NCI-H187 treated with DMSO at 0.1 percent for 48 hours (cell line): ENCODE measurements at places on chromosomes 16 and 17.

DNA sequence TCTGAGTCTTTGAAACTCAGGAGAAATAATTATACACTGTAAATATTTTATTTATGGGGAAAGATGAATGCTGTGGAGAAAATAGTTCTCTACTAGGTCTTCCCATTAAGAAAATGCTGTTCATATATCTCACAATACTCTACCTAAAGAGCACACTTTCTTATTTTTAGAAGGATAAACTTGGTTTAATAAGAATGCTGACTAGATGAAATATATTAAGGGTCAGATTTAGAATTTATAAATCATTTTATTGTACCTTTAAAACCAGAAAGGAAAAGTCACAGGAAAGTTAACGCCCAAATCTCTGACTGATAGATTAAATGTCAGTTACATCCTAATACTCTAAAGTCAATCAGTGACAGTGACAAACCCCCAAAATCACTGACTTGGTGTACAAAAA lies 48.7 kb downstream of the SLC6A4 start:
- no peak for DNase-seq

- no peak for DNase-seq
Measured at GRCh38 chr17:57750895-57751294, 5.8 kb upstream of the CCDC182 start.

DNA sequence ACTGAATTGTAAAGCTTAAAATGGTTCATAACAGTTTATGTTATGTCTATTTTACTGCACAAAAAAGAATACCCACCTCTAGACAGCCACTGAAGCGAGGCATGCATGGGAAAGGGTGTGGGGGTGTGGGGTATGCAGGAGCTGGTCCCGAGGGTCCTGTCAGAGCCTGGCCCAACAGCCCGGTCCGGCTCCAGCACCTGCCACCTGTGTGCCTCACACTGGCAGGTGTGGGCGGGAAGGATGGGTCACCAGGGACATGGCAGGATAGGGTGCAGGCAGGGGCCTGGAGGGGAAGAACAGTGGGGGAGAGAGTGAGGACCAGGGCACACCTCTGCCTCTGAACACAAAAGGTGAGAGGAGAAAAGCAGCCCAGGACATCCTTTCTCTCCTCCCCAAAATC lies 22.8 kb upstream of the RASD1 start:
- DNase-seq, result no peak

GRCh38 chr17:81049973-81050551 lies 15.1 kb downstream of the BAIAP2 start:
- DNase-seq, result no peak

DNA sequence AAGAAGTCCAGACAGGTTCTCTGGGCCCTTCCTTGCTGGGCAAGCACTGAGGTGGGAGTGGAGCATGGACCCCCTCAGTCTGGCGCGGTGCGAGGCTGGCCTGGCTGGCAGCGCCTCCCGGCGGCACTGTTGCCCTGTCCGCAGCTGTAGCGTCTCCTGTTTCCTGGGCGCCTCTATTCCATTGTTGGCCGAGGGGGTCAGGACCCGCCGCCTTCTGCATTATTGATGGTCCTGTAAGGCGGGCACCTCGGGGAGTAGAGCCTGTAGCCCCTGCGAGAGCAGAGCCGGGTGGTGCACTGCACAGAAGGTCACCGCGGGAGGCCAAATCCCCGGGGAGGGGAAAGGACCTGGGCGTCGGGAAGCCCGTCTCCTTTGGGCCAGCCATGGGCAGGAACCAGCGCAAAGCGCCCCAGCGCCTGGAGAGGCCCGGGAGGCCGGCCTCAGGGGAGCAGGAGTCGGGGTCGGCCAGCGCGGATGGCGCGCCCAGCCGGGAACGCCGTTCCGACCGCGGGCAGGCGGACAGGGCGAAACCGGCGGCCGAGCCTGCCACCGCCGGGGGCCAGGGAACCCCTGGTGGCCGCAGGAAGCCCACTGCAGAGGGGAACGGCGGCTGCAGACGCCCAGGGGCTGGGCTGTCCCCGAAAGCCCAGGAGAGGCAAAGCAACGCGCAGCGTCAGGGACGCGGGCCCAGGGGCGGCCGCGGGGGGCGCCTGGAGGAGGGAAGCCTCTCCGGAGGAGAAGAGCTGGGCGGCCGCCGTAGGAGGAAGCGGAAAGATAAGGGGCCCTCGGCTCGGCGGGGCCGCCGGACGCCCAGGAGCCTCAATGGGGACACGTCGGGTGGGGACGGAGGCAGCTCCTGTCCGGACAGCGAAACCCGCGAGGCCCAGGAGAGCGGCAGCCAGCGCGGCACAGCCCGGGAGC lies at the start of gene MYO15B:
Gene MYO15B (plus strand): TSS at position 126 of the 921 bp plus-strand sequence. CDS start 258 bp downstream, at position 384.
- no peak for DNase-seq

- DNase-seq, result no peak
Measured at GRCh38 chr16:31002250-31002700, 8.2 kb downstream of the STX1B start.

DNA sequence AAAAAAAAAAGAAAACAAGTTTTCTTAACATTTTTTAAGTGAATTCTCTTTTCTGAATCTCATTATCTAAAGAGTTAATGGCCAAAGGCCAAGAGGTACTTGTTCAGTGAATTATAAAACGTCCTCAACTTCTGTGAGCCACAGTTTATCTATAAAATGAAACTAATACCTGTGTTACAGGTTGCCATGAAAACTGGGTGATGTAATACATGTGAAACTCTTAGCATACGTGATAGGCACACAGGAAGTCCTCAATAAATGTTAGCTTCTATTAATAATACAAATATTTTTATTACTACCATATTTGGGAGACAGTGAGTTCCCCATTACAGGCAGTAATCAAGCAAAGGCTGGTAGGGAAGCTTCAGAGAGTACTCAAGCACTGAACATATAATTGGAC lies 13.5 kb upstream of the INPP5K start:
- DNase-seq, result no peak

- DNase-seq, result no peak
Measured at GRCh38 chr17:49100601-49101000, 32.0 kb upstream of the B4GALNT2 start.

DNA sequence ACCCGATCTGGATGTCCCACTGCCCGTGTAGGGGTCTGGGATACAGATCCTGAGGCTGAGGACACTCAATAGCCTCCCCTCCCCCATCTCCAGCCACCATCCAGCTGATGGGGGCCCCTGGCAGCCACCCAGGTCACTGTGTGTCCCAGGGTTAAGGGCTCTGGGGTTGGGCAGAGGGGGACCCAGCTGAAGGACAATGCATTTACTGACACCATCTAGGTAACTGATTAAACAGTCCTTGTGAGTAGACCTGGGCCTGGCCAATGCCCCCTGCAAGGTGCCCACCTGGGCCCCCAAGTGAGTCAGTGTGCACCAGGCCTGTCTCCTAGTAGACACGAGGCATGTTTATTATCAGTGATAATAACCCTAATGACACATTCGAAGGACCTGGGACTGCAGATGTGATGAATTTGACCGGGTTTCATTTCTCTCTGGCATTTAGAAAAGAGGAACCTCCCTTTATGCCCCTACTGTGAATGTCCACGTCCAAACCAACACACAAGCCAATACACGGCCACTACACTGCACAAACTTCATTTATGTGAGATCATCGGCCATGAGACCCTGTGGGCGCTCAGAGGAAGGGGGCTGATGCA lies 261.9 kb upstream of the FOXF1 start:
- no peak for DNase-seq

DNA sequence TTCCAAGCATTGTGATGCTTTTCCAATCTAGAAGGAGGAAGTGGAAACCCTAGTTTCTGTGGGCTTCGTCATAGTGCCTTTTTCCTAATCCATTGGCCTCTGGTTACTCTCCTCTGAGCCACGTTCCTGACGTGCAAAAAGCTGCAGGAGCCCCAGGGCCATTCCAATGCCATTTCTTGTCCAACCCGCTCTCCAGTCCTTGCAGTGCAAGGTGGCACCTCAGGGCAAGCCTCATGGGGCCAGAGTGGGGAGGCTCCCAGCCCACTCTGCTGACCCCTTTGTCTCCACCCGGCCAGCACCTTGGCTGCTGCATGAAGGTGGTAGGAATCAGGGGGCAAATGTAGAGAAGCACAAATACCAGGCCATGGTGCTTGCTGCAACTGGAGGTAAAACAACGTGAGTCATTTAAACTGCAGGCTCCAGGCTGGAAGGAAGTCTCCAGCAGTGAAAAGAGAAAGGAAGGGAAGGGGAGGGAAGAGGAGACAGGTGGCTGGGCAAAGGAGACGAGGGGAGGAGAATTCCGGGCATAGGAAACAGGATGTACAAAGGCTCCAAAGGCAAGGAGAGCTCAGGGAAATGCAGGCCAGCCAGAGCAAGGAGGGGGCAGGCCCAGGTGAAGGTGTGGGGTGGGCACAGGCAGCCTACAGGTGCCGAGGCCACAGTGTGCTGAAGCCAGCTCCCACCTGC lies 168.2 kb upstream of the TNRC6C start:
- no peak for DNase-seq

DNA sequence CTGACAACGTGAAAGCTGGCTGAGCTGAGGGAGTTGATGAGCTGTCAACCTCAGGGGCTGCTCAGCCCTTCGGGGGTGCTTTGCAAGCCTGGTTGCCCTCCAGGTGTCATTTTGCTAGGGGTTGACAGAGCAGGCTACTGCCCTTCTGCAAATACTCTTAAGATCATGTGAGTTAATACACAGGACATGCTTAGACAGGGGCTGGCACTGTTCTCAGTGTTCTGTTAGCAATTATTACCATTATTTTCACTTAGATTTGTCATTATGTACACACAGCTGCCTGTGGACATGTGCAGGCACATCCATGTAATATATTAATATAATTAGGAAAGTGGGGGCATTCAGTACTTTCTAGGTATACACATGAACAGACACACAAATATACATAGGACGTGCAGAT lies 554.3 kb upstream of the HSBP1 start:
- no peak for DNase-seq

GRCh38 chr17:14351493-14351892 lies 50.6 kb downstream of the HS3ST3B1 start:
- no peak for DNase-seq

- DNase-seq, result no peak
Measured at GRCh38 chr17:75771334-75772281, 6.6 kb upstream of the GALK1 start.

DNA sequence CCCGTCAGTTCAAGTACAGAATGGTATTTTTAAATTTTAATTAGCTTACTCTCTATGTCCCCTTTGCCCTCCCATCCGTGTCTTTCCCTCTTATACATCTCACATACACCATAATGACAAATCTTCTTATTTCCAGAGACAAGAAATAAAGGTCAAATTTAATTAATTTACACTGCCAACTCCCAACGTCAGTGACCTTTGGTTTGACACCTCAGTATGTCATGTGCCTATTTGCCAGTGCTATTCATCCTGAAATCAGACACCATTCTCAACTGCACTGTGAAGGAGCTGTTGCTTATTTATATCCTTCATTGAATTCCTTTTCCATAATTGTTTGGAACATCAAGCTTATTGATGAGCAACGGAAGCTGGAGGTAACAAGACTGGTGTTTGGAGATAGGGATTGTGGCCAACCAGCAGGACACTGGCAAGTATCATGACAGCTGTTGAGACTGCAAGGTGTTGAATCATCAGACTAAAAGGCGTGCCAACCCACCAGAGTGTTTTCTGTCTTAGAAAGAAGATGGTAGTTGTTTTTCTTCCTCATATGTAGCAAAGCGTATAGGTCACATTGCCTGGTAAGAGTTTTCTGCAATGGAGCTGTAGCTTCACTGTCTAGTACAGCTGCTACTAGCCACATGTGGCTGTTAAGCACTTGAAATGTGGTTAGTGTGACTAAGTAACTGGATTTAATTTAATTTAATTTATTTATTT lies 12.5 kb downstream of the CALCOCO2 start:
- DNase-seq, result no peak

- no peak for DNase-seq
Measured at GRCh38 chr17:27529230-27529796, 73.1 kb downstream of the KSR1 start.

- no peak for DNase-seq
Measured at GRCh38 chr17:50022463-50023130, 27.6 kb upstream of the DLX3 start.

GRCh38 chr17:82034371-82035011 lies 3.0 kb downstream of the DCXR start:
- no peak for DNase-seq

- DNase-seq, result no peak
Measured at GRCh38 chr16:10980813-10981212, 36.4 kb downstream of the CLEC16A start.
